ENCODE measurements at places on chromosomes 3 and 15.

DNA sequence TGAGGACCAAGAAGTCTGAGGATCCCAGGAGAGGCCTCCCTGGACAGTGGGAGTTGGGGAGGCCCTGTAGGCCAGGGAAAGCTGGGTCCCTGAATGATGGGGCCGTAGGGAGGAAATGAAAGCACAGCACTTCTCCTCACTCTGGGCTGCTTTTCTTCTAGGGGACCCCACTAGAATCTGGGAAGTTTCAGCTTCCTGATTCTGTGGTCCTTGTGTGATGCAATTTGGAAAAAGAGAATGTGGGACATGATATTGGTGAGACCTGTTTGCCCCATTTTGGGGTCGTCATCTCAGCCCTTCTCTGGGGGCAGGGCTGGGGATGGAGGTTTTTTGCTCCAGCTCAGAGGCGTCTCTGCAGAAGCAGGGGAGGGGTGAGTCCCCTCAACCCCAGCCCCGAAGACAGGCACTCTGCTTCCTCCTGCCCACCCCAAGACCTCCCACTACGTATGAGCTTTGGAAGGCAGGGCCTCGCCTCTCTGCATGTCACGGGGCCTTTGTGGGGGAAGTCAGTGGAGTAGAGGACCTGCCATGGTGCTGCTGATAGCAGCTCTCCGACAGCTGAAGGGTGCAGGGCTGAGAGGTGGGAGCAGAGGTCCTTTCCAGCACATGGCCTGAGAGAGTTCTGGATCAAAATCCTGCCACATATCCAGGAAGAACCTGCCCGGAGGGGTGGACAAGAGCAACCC, 1.5 kb upstream of the SNX22 start:
- no peak for DNase-seq

- DNase-seq: no peak
These were observed 123.2 kb downstream of the DNAJB8 start for GRCh38 chr3:128343287-128344051.

DNA sequence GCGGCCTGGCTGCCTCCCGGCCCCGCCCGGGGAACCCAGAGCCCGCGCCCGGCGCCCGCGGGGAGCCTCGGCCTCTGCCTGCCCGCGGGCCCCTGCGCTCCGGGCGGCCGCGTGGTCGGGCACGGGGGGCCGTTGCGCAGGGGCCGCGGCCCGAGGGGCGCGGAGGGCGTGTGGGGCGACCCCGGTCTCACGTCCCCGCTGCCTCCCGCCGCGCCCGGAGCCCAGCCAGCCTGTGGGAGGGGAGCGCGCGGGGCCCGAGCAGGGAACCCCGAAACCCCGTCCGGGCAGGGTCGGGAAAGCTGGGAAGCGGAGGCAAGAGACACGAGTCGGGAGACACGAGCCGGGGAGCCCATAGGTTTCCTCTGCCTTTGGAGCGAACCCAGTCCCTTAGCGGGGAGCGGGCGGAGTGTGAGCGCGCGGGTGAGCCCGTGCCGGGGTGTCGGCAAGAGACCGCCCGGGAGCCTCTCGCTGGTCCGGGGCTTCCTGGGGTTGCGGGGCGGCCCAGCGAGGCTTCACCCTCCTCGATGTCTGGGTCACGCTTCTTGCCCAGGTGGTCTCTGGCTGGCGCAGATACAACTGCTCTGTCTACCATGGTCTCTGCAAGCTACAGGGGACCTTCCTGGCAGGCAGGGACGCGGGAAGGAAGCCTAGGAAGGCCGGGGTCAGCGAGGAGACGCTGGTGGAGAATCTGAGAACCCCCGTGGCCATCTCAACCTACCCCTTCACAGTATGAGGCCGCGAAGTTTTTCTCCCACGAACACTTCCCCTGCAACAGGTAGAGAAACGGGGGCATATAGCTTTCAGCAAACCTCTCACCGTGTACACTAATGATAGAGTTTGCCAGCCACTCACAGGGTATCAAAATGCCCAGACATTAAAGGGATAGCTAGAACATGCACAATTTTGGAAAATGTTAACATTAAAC, 586 bp downstream of the LRRK1 start:
- no peak for DNase-seq

- DNase-seq: no peak
These were observed 351.7 kb downstream of the IGSF11 start for GRCh38 chr3:118682921-118683320.

DNA sequence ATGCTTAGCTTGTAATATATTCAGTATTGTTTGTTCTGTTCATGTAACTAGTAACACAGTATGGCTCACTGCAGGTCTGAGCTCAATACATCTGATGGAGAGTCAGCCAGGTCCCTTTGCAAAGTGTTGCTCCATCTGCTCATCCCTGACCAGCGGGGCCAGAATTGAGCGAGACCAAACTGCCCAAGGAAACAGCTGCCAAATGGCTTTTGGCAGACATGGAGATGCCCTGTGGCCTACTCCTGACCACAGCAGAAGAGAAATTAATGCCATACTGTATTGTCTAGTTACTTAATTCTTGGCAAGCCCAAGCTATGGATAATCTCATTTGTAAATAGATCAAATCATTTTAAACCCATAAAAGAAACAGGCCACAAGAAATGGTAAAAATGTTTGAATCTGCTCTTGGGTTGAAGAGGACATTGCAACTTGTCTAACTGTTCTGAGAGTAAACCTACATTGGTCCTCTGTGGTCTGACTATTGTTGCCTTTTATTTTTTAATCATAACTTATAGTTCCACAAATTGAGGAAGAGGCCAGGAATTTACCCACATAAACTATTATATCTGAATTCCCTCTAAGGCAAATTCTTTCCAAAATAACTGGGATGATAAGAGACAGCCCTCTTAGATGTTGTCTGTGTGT, 209.5 kb downstream of the EBLN2 start:
- no peak for DNase-seq

DNA sequence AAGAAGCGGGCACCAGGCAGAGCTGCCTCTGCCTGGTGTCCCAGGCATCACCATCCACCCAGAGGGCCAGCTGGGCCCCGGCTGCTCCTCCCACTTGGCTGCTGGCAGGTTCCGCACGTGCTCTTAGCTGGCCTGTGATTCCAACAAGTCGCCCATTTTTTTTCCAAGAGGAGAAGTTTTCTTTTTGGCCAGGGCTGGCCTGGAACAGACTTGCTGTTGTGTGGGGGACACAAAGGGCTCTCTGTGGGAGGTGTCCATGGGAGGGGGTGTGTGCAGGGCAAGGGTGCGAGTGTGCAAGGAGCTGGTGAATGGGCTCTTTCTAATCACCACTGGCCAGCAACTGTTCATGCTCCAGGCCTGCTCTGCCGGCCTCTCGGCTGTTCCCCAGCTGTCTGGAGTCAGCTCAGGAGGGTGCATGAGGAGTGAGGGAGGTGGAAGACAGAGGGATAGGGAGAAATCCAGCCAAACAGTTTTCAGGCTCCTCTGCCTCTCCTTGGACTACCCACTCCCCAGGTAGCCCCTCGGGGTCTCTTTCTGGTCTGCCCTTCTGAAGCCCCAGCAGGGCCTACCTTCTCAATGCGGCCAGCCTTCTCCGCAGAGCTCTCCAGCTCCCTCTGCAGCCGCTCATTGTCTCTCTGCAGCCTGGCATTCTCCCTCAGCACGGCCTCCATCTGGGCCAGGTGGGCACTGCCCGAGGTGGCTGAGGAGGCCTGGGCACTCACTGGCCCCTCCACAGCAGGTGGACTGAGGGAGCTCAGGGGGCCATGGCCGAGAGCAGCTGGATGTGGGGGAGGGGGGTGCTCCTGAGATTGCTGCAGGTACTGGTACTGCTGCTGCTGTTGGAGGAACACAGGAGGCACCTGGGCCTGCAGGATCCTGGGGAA, 7.1 kb downstream of the AMOTL2 start:
- peak; percentile 91 for DNase-seq

DNA sequence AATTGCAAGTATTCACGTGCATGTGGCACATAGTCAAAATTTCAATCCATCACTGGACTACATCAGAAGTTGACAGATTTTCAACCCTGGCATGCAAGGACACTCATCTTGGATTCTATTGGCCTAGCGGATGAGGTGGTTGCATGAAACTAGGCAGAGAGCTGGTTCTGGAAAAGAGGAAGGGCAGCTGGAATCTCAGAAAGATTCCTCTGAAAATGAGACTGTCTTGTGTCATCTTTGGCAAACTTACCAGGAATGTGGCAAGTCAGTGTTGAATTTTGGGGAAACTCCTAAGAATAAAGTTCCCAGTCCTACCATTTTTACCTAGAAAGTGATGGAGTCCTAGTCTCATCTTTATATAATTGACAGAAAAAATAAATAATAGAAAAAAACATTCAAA, 384.3 kb upstream of the NR2F2 start:
- DNase-seq: no peak

DNA sequence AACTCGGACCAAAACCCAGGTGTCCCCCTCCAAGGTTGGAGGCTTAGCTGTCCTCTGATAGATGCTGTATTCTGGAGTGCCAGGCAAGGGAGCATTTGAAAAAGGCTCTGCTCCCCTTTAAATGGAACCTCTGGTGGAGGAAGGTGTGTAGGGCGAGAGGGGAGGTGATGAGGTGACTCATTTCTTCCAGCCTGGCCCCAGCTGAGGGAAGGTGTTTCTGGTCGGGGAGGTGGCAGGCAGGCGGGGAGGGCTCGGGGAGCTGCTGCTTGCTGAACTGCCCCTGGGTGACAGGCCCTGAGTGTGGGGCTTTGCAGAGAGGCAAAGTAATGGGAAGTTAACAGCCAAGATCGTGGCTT, 18.8 kb downstream of the PSTPIP1 start:
- DNase-seq: no peak

GRCh38 chr3:41194701-41195100, 4.6 kb upstream of the CTNNB1 start:
- no peak for DNase-seq

GRCh38 chr3:81214631-81215030, 546.8 kb downstream of the GBE1 start:
- no peak for DNase-seq

DNA sequence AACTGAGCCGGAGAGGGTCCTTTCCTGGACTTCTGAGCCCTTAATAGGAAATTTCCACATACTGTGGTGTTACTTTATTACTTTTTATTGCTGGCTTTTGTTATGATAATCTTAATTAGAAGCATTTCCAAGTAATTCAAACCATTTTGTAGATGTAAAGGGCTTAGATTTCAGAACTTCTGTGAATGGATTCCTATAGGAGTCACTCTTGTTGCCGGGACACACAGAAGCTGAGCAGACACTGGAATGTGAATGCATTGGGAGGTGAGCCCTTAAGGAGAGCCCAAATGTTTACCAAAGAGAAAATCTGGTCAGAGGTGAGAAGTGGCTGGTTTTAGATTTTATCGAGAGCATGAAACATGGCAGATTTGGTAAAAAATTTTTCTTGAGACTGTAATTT, 87.4 kb downstream of the FNDC3B start:
- no peak for DNase-seq

- DNase-seq: no peak
These were observed 118.6 kb upstream of the PRICKLE2 start for GRCh38 chr3:64343689-64344430.

DNA sequence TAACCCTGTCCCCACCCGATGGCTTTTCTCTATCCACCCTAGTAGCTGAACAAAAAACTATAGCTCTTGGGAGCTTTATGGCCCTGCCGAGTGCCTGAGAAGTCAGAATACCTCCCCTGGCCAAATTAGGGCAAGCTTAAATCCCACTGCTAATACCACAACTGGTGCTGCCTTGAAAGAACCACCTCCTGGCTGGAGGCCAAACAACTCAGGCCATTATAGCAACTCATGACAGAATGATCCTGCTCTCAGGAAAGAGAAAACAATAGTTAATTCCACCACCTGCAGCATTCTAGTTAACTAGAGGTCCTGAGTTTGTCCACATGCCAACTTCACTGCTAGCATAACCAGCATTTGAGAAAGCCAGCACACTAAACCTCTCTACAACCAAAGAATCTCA, 123.2 kb downstream of the RTP4 start:
- no peak for DNase-seq

DNA sequence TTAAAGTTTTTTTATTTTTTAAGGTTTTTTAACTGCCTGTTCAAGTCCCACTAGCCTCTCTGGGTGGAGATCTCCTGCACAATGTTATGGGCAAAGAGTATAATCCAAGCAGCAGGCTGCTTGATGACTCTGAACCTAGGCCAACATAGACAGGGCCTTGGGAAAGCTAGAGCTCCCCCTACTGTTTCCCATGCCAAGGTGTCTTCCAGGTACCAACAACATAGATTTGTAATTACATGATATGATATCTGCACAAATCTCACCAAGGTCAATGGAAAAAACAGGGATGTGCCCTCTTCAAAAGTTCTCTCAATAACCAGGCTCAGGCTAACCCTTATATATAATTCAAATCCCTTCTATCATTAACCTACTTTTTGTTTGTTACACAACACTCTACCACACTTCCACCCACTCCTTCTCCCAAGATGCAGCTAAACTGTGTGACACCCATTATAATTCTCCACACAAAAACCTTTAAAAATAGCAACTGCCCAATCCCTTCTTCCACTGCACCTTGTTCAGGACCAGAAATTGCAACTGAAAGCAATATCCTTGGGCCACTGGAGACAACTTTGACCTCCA, 43.8 kb downstream of the RBM15B start:
- no peak for DNase-seq

DNA sequence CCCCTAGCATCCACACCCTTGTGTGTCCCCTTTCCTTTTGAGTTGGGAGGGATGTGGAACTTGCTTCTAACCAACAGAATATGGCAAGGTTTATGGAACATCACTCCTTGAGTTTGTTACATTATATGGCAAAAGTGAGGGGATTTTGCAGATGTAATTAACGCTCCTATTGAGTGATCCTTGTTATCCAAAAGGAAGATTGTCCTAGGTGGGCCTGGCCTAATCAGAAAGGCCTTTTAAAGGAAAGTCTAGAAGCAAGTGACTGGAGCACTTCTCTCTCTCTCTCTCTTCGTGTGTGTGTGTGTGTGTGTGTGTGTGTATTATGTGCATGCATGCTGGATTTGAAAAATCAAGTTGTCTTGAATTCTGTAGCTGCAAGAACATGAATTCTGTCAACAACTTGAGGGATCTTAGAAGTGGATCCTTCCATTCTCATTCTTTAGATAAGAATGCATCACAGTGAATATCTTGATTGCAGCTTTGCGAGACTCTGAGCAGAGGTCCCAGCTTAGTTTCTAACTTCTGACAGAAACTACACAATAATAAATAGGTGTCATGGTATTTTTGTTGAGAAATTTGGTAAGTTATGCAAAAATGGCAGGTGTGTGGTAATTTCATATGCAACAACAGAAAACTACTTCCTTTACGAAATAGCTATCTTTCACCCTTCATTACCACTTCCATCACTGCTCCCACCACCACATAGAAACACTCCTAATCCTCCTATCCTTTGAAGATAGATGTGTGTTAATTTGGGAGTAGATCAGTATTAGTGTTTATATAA, 360.9 kb upstream of the CBLB start:
- DNase-seq: no peak

DNA sequence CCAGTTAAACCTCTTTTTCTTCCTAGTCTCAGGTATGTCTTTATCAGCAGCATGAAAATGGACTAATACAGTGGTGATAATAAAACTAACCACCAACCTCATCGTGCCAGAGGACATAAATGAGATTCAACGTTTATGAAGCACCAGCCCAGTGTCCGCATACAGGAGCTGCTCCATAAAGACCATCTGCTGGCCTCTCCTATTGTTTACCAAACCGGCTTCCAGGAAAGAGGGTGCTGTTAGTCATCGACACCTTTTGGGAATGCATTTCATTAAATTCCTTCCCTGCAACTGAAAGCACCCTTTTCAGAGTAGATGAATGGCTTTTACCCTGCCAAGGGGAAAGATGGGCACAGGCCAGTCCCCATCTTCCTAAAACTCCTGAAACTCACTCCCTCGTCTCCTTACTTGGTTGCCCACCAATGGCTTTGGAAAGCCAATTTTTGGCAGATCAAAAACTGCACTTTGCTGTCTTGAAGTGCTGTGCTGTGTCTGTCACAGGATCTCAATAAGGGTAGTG, 122.1 kb downstream of the AQP9 start:
- no peak for DNase-seq

All from posterior cingulate gyrus (tissue), 11 donors.